ENCODE measurements at places on chromosomes 11 and 22.

DNA sequence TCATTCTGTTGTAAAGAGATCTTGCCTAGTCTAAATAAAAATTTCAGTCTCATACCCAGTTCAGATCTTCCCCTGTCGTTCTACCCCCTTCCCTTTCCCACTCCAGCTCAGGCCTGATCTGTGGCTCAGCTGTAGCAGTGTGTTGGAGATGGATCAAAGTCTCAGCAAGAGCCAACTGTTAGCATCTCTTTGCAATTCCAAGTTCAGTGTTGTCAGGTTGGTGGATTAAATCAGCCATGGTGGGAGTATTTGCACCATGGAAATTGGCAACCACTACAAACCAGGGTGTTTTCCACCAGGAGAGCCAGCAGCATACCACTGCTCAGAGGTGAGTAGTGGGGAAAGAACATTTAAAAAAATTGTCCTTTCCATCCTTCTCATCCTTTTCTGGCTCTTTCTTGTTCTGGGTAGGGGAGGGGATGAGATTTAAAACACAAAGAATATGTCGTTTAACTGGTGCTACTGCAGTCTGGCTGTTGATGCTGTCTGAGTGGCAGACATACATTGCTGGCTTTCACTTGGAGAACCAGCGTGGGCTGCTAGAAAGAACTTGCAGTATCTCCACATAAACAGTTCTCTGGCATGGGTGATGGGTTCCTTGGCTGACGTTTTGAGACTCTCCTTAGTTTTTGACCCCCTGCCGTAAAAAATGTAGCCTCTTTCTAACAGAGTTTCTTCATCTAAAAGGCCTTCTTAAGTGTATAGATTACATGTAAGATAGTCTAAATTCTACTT lies 514.1 kb downstream of the RAB38 start:
- no peak for DNase-seq

- DNase-seq, result no peak
Observed at GRCh38 chr11:334264-334994, 13.8 kb upstream of the IFITM3 start.

- DNase-seq, result no peak
Observed at GRCh38 chr11:21810650-21811049, 382.2 kb upstream of the ANO5 start.

DNA sequence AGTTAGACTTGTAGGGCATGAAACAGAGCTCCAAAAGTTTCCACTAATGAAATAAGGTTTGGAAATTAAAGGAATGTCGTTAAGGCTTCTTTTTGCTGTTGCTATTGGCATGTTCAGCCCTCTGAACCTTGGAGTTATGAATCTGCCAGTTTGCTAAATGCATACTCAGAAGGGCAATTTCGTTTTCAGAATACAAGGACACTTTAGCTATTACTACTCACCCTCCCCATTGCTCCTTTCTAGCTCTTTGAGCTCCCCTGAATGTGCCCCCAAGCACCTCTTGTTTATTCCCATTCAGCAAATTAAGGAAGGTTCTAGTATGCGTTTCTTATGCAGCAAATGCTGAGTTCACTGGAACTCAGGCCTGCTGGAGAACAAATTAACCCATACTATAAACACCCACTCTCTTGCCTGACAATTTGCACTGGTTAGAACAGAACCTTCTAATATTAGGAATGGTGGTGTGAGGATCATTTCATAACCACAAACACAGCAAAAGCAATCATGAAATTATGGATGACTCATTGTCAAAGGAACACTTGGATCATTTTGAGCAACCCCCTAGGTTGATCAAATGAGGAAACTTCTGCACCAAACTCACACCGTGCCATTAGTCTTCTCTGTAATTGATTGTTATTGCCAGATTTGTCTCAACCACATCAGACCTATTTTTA lies 26.2 kb upstream of the LIN7C start:
- no peak for DNase-seq

All from right renal pelvis (tissue), 4 donors.